ENCODE measurements at places on chromosomes 12 and 14. TPM values are rescaled to one million over a fixed set of nuclear protein-coding genes. Genes with fewer than 3 reads are reported as not detected.

Gene CCDC197
- polyA plus RNA-seq = not detected

DNA sequence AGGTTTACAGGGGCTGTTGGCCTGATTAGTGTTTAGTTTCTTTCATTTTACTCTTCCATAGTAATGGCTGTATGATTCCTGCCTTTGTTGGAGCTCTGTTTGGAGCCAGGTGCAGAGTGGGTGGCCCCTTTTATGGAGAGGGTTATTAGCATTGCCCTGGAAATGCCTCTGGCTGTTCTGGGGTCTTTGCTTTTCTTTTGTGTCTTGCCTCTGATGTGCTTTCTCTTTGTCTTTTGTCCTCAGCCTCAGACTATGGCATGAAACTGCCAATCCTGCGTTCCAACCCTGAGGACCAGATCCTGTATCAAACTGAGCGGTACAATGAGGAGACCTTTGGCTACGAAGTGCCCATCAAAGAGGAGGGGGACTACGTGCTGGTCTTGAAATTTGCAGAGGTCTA is 6.9 kb downstream of the MLEC start:
- DNase-seq = no peak

DNA sequence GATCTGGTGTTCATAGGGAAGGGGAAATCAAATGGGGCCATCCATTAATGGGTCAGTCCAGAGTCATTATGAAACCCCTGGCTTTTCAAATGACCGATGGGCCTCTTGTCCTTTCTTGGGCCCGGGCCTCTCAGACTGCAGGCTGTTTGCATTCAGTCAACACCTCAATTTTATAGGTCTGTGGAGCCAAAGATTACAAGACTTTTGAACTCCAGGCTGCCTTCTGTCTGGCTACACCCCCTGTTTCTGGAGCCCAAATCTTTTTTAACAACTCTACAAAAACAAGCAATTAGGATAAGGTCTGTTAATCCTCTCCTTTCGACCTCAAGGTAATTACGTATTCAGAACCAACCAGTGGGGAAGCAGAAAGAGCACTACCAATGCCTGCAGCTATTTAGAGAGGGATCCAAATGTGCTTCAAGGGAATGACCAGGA is 35.6 kb downstream of the DUSP6 start:
- no peak for DNase-seq

GRCh38 chr12:128076188-128076587 is 190.8 kb upstream of the TMEM132C start:
- no peak for DNase-seq

Data from left renal cortex interstitium (tissue), 4 donors.